ENCODE measurements at places on chromosomes 4 and X.

GRCh38 chr4:14196131-14196530 is 568.6 kb upstream of the BOD1L1 start:
- no peak for DNase-seq

DNA sequence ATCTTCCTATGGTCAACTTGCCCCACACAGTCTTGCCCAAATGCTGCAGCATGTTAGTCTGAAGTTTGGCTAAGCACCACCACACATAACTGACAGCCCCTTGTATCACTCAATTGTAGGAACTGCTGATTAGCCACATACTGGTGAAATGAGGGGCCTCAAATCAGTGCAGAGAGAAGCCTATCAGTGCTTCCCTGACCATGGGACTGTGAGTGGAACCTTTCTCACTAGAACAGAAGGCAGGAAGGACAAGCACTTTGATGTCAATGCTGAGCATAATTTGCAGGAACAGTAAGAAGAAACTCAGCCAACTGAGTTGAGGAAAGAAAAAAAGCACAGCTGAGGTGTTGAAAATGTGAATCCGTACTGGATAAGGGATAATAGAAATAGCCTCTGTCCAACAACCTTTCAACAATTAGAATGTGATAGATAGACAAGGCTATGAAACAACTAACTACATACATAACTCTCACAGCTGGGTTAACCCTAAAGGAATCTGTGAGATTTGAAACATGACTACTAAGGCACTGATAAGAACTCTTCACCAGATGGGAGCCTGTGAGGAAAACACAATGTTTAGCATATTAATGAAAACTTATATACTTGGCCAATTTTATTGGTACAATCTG is 136.6 kb upstream of the SH3RF1 start:
- DNase-seq, result no peak

- no peak for DNase-seq
These were observed 95.9 kb upstream of the DUSP21 start for GRCh38 chrX:44747969-44748368.

GRCh38 chr4:924107-925096 is 7.7 kb downstream of the GAK start:
- no peak for DNase-seq

- DNase-seq, result no peak
These were observed 11.1 kb upstream of the GPM6A start for GRCh38 chr4:175823015-175823742.

DNA sequence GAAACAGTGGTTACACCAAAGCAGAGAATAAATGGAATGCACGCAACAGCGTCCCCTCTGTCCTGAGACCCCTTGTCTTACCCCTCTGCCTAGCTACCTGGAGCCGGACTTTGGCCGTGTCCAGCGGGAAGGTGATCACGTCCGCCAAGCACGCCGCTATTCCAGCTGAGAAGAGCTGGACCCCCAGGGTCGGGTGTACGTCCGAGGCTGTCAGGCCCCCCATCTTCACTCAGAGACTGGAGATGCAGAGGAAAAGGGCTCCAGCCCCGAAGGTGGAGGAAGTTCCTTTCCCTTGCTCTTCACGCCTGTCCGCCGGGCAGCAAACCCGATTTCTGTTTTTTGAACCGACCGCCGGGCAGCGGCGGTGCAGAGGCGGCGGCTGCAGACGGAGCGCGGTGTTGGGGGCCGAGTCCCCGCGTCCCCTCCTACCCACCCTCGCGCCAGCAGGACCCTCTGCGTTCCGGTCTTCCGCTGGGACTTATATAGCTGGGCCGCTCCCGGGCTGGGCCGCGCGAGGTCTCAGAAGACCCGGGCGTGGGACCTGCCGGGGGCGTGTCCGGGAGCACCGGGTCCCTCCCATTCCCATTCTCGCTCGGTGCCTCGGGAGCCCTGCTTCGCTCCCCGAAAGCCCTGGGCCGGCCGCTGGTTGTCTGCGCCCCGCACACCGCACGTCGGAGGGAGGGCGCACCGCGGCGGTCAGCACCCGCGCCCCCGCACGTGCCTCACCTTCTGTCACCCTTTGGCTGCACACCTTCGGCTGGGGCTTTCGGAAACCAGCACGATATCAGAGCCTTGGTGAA is at the start of gene UCP1:
TSS of gene UCP1 (minus strand) at position 455 of the 800 bp plus-strand sequence. CDS start at position 223, 232 bp downstream.
- DNase-seq, result no peak

DNA sequence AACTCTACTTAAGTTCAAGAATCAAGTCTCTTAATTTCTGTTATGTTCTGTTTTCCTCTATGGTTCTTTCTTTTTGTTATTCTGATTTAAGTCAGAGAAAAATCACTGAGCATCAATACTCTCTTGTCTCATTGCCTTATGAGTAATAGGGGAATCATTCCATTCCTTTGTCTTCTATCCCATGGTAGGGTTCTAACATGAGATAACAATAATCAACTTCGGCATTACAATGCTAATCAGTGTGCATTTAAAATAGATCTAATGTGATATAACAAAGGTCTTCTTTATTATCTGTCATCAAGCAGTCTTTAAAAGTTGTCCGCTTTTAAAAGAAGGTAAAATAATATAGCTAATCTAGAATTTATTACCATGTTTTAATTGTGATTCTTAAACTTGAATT is 446.9 kb downstream of the IL15 start:
- DNase-seq, result no peak

DNA sequence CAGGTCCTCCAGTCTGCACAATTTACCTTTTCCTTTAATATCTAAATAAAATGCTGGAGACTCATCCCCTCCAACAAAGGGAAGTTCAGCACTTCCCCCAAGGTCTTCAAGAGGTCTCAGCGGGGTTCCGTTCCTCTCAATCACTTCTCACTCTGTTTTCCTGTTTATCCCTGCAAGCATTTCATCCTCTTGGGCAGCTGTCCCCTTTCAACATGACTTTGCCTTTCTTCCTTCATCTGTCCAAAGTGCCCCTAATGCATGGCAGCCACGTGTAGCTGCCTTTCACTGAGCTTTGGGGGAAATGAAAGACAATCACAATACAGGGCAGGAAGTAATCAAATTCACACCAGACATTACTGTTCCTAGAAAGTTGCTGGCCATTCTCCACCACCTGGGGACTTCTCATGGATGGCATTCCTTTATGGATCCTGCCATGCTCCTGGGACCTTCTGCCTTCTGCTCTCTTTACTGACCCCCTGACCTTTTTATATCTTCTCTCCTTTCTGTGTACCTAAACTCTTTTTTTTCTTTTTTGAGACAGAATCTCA is 79.7 kb upstream of the USP9X start:
- peak; percentile 0 for DNase-seq

GRCh38 chr4:112552668-112553067 is 36.7 kb upstream of the NEUROG2 start:
- DNase-seq, result no peak

GRCh38 chrX:69988955-69989394 is 60.8 kb downstream of the AWAT2 start:
- DNase-seq, result no peak

GRCh38 chr4:182062458-182062857 is 180.7 kb upstream of the TENM3 start:
- no peak for DNase-seq

DNA sequence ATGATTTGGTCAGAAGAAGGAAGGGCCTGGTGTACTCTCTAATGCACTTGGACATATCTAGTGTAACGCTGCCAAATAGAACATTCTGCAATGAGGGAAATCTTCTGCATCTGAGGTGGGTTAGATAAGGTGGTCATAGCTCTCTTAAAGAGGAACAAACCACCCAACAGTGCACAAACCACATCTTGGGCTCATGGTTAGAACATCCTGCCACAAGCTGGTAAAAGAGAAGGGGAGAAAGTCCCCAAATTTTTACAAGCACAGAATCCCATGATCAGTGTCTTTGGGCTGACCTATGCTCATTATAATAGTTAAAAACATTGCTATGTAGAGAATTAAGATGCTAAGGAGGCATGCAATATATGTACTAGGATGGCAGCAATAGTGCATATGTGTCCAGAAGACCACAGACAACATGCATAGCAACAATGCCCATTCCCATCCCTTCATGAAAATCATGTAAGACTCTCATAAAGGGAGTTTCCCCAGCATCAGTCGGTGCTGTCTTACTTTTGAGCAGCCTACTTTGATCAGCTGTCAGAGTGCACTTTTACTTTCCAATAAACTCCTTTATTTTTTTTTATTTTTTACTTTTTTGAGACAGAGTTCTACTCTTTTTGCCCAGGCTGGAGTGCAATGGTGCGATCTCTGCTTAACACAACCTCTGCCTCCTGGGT is 99.7 kb upstream of the SLC7A11 start:
- no peak for DNase-seq
